ENCODE measurements at places on chromosomes 7 and 10. TPM values are rescaled to one million over a fixed set of nuclear protein-coding genes. Genes with fewer than 3 reads are reported as not detected.

DNA sequence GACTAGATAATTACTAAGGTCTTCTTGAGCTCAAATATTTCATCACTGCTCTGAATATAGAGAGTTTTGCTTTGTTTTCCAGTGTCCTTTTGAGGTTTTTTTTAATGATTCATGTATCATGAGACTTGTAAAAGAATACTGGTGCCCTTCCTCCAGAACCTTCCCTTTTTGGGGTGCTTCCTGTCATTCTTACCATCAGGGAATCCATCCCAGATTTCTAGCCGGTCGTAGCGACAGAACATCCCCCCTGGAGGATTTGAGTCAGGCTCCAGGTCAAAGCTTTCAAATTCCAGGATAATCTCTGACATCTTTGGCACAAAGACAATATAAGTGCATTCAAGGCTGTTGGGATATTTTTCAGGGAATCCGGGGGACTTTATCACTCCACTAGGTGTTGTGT, 71.0 kb downstream of the NRP1 start:
- no peak for DNase-seq

The TMEM26 gene
- 7.2 TPM for polyA plus RNA-seq

The TEX36 gene
- not detected for polyA plus RNA-seq

- DNase-seq = no peak
Observed at GRCh38 chr7:41257660-41258059, 445.2 kb downstream of the INHBA start.

The SLC26A5 gene
- 0.17 TPM for polyA plus RNA-seq

GRCh38 chr7:141225916-141226618, 152.2 kb downstream of the TMEM178B start:
- DNase-seq = no peak

GRCh38 chr7:111107579-111107978, 16.7 kb downstream of the LRRN3 start:
- no peak for DNase-seq

- no peak for DNase-seq
Observed at GRCh38 chr10:102648889-102649796, 4.9 kb downstream of the TRIM8 start.

The TRPV6 gene
- polyA plus RNA-seq = 12.5 TPM

The SPDYE6 gene
- not detected for polyA plus RNA-seq

DNA sequence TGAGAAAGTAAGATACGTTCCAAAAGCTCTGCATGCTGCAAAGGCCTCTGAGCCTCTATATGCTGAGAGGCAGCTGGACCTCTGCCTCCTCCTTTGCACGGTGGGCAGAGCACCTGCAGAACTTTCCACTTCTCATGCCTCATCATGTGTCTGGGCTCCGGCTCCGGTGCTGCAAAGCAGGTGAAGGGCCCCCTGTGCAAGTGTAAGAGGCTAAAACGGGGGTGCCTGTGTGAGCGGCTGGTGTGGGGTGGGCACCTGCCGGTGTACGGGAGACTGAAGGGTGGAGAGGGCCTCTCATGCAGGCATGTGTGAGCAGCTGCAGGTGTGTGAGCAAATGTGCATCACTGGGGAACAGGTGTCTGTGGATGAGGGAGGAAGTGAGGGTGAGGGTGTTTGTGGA, 121.0 kb downstream of the KCNMA1 start:
- DNase-seq = no peak

DNA sequence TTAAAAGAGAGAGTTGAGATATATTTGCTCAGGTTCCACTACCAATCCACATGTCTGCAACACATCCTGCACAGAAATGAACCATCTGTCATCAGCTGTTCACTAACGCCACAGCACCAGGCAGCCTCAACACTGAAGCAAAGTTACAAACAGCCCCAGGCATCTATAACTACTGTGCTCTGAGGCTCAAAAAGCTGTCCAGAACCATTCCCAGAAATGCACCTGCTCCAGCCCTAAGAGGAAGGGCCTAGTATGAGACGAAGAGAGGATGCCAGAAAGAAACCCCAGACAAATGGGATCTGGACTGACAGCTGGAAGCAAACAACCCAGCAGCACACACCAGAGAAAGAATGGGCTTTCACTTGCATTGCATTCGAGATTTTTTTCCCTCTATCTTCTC, 159.3 kb downstream of the ELMO1 start:
- no peak for DNase-seq
